Dermis microvascular lymphatic vessel endothelial cell (primary cell): ENCODE measurements at places on chromosomes 7 and 10. TPM values are rescaled to one million over a fixed set of nuclear protein-coding genes. Genes with fewer than 3 reads are reported as not detected.

Gene INTS15
- total RNA-seq, result 8.7 and 13.9 TPM in 2 replicates

Gene POLR2J2
- 1.2 and 2.4 TPM in 2 replicates for total RNA-seq

Gene KLLN
- 0.13 and 0.26 TPM in 2 replicates for total RNA-seq

Gene SRGN
- 218 and 298 TPM in 2 replicates for total RNA-seq

Gene SLC18A3
- not detected in 2 replicates for total RNA-seq

Gene VSTM2A
- total RNA-seq, result not detected in 2 replicates

Gene OR9A2
- not detected in 2 replicates for total RNA-seq

Gene SLC16A12
- under 0.01 TPM in 1 of 2 replicates, not detected in the other for total RNA-seq
